RWPE2 (cell line): ENCODE measurements at places on chromosomes 1 and 21.

- H3K27ac ChIP-seq, result no peak overlapping the region
- H3K4me3 ChIP-seq, result no peak overlapping the region
- no peaks in the 10 kb centered on the region for H3K4me1 ChIP-seq
- H3K36me3 ChIP-seq, result 0 out of 2 replicates have a peak, but pooled peaks cover 2% of the 10 kb centered on the region
- no peak for DNase-seq
Observed at GRCh38 chr1:89660224-89661061, 27.5 kb downstream of the LRRC8C start.

DNA sequence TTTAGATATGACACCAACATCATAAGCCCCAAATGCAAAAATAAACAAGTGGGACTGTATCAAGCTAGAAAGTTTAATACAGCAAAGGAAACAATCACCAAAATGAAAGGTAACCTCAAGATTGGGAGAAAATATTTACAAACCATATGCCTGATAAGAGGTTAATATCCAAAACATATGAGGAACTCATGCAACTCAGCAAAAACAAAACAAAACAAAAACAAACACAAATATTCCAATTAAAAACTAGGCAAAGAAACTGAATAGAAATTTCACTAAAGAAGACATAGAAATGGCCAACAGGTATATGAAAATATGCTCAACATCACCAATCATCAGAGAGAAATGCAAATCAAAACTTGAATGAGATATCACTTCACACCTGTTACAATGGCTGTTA is 116.5 kb upstream of the ATP1B1 start:
- no peak overlapping the region for H3K4me3 ChIP-seq
- peaks cover 10% of the 10 kb centered on the region for H3K4me1 ChIP-seq
- H3K36me3 ChIP-seq, result no peaks in the 10 kb centered on the region
- no peak overlapping the region for H3K27ac ChIP-seq
- DNase-seq, result no peak
- no peaks in the 10 kb centered on the region for H3K27me3 ChIP-seq

- DNase-seq, result no peak
- H3K4me1 ChIP-seq, result no peaks in the 10 kb centered on the region
- H3K27me3 ChIP-seq, result peaks cover 37% of the 10 kb centered on the region
- H3K36me3 ChIP-seq, result no peaks in the 10 kb centered on the region
- H3K27ac ChIP-seq, result no peak overlapping the region
Observed at GRCh38 chr1:156632355-156632754, 9.6 kb upstream of the BCAN start.

DNA sequence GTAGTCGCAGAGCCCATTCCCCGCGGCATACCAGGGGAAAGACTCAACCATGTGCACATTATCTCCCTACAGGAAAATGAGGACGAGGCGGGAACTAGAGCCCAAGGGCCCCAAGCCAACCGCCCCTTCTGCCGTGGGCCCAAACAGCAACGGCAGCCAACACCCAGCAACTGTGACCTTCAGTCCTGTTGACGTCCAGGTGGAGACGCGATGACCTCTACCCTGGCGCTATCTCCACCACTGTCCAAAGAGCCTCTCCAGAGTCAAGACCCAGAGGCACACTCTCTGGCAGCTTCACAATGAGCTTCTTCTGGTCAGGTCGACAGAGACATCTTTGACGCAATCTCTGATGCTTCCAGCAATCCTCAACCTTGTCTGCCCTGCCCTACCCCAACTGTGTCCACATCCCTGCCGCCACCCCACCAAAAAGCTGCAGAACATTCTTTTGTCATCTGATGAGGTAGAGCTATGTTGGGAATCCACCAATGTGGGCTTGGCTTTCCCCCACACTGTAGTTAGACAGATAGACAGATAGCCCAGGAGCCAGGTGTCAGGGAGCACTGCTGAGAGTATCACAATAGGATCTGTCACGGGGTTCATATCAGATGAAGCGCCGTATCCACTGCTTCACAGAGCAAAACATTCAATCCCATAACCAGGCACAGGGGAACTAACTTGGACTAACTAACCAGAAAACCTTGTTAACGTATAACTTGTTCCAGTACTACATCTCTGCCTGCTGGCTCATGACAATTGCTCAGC is 37.4 kb upstream of the SRRM1 start:
- no peaks in the 10 kb centered on the region for H3K27me3 ChIP-seq
- no peak overlapping the region for H3K27ac ChIP-seq
- no peaks in the 10 kb centered on the region for H3K36me3 ChIP-seq
- H3K4me3 ChIP-seq, result no peak overlapping the region
- H3K4me1 ChIP-seq, result no peaks in the 10 kb centered on the region

- H3K36me3 ChIP-seq, result no peaks in the 10 kb centered on the region
- no peak for DNase-seq
- H3K4me1 ChIP-seq, result peaks cover 33% of the 10 kb centered on the region
- H3K4me3 ChIP-seq, result no peak overlapping the region
- peak overlapping the region; percentile 96 for H3K27ac ChIP-seq
Observed at GRCh38 chr21:25369524-25370300, 237.6 kb downstream of the MRPL39 start.

- peaks cover 9% of the 10 kb centered on the region for H3K4me1 ChIP-seq
- DNase-seq, result no peak
- no peaks in the 10 kb centered on the region for H3K36me3 ChIP-seq
- peak overlapping the region; percentile 69 for H3K4me3 ChIP-seq
Observed at GRCh38 chr1:204152310-204153044, 633 bp upstream of the ETNK2 start.

GRCh38 chr1:231420959-231421545 is 1.0 kb downstream of the EGLN1 start:
- H3K4me1 ChIP-seq, result peaks cover 27% of the 10 kb centered on the region
- H3K4me3 ChIP-seq, result peak overlapping the region; percentile 88
- no peaks in the 10 kb centered on the region for H3K27me3 ChIP-seq
- peak overlapping the region; percentile 78 for H3K27ac ChIP-seq
- DNase-seq, result no peak
- peaks cover 6% of the 10 kb centered on the region; the same call in 1 of the 2 replicates for H3K36me3 ChIP-seq
